Stimulated activated CD4-positive, alpha-beta T cell treated with anti-CD3 and anti-CD28 coated beads, Interleukin-2, amount 100 ng/mL, for 24 hours (primary cell): ENCODE measurements at places on chromosomes 4 and X.

DNA sequence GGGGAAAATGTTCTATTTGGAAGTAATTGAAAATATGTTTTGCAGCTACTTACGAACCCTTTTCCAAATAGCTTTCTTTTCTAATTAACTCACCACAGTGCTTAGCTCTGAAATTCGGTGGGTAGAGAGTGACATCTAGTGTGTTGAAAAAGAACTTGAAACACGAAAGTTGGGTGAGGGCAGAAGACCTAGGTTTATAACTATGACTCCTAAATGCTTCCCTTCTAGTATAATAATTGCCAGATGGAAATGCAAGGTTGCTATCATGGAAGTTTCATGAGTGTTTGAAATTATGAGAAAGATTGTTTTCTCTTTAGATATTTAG, 77.3 kb upstream of the NOCT start:
- DNase-seq = no peak

GRCh38 chr4:87010192-87010591, 75.4 kb downstream of the AFF1 start:
- DNase-seq = no peak

DNA sequence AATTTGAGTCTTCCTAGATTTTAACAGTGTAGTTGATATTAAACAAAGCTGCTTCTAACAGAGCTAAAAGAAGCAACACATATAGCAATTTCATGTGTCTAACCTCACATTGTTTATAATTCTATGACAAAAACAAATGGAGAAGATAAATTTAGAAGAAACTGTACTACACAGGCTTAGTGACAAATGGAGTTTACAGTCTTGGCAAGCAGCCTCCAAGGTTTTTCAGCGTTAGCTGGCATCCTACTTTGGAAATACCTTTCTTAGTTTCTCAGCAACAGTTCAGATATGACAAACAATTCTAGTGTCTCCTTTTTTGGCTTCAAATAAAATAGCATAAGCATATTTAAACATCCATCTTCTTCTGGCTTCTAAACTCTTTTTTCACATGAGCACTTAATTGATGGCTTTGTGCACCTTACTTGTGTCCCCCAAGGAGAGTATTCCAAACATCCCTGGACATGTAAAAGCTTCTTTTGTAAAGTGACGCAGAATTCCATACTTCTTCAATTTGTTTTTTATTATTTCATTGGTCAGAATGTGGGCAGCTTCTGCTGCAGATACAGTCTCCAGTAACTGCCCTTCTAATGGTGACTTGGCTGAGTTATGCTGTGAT, 249.8 kb downstream of the ANTXR2 start:
- DNase-seq = no peak

- DNase-seq = no peak
Observed at GRCh38 chr4:72983709-72984108, 85.8 kb downstream of the COX18 start.

DNA sequence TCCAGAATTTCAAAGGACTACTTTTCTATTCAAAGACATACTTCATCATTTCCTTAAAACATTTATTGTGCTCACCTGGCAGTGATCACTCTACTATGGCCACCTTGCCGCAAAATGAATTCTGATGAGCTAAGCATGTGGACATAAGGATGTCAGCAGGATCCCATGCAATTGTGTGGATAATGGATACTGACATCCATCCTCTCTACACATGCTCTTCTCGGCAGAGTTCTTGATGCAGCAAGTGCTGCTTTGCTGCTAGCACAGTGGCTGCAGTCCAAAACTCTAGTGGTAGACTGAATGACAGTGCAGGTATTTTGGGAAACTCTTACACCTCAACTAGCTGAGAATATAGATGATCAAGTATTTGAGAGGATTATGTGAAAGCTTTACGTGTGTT, 168.0 kb downstream of the BANK1 start:
- no peak for DNase-seq

GRCh38 chr4:134740290-134740689, 538.7 kb upstream of the PABPC4L start:
- no peak for DNase-seq

GRCh38 chr4:107094332-107094731, 58.2 kb upstream of the DKK2 start:
- no peak for DNase-seq

DNA sequence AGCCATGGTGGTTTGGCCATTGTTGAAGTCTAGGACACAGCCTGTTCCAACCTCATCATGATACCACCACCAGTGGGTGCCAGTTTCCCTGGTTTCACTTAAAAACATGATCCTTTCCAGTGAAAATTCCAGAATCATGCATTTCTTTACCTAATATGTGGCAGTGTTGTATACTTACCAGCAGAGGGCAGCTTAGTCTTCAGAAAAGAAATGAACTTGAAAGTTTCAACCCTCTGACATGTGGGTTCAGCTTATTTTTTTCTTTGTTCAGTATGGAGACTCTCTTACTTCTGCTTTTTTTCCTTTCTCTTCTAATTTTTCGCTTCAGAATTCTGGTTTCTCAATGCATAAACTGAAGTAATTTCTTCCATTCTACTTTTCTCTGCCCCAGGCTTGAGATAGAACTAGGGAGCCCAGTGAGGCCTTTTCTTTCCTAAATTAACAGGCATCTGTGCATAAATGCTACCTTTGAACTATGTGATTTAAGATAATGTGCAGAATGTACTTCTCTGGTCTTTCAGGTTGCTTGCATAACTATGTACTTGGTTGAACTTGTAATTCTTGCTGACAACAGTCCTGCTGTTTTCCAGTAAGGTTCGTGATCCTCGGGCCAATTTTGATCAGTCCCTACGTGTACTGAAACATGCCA, 10.7 kb downstream of the LIAS start:
- no peak for DNase-seq

GRCh38 chr4:147825451-147826287, 93.8 kb downstream of the ARHGAP10 start:
- DNase-seq = no peak

DNA sequence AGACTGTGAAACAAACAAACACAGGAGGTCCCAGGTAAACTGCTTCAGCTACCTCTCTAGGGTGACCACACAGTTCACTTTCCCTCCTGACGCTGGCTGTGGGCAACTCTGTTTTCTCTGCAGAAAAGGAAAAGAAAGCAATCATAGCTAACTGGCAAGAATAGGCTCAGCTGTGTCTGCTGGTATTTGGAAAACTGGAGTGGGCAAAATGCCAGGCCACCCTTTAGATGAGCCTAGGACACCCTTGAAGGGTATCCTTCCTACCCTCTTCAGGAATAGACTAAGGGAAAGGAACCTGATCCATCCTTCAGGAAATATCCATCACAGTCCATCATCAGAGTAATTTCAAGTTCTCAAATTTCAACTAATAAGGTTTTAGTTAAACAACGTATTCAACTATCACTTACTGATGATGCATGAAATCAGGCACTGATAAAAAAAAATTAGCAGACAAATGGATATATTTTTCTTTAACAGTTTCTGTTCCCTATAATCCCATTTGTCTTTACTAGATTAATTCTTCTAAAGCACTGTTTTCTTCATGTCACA, 60.9 kb downstream of the CAMK2D start:
- DNase-seq = no peak

GRCh38 chrX:136250191-136251040, 784 bp downstream of the MAP7D3 start:
- DNase-seq = peak; percentile 54
